ENCODE measurements at places on chromosomes 7 and 10.

DNA sequence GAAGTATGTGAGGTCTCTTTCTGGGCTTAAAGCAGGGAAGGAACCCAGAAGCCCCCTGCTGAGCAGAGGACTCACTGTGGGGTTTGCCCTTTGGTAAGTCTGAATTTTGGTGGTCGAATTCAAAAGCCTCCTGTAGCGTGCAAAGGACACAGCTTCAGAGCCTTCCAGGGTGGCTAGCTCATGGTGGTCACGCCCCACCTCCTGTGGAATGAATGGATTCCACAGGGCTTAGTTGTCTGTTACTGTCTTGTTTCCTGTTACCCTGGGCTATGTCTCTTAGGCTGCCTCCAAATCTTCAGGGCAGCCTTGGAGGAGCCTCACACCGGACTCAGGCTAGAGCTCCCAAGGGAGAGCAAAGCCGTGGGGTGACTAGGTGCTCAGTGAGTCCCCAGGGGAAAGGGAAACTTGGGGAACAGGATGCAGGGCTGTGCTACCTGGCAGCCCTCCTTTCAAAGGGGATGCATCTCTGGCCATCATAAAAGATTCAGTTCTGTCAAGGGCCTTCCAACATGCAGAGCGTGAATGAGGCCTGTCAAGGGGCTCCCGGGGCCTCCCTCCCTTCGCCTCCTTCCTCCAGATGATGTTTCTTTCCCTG is 211.7 kb downstream of the CCSER2 start:
- no peak for DNase-seq

DNA sequence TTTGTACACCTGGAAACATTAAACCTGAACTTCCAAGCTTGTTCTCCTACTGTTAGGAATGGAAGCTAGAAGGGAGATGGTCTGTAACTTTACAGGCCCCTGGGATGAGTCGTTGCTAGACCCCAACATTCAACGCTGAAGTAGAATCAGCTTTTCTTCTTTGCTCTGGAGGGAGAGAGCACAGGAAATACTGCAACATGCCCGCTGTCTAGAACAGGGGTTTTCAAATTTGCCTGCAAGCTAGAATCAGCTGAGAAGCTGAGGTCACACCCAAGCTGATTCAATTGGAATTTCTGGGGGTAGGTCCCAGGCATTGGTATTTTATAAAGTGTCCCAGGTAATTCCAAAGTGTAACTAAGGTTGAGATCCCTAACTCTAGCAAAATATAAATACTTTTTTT is 219.7 kb downstream of the PRPF18 start:
- DNase-seq: no peak

DNA sequence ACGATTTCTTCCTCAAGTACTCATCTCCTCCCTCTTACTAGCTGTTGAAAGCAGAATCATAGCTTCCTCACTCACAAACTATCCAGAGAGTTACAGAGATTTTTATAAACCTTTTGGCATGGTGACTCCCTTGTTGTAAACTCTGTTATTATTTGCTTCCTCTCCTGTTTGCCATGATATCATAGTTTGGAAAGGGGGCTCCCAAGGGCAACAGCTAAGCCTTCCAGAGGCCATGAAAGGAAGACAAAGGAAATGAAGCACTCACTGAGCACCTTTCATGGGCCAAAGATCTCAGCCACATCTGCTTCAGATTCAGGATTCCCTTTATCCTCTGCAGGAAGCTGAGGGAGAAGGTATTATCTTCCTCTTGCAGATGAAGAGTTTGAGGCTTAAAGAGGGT is 484.6 kb downstream of the PLXNA4 start:
- DNase-seq: no peak

GRCh38 chr10:7610651-7611389 is 55.9 kb downstream of the ITIH5 start:
- no peak for DNase-seq

GRCh38 chr7:116560021-116560970 is 35.5 kb downstream of the CAV1 start:
- no peak for DNase-seq

DNA sequence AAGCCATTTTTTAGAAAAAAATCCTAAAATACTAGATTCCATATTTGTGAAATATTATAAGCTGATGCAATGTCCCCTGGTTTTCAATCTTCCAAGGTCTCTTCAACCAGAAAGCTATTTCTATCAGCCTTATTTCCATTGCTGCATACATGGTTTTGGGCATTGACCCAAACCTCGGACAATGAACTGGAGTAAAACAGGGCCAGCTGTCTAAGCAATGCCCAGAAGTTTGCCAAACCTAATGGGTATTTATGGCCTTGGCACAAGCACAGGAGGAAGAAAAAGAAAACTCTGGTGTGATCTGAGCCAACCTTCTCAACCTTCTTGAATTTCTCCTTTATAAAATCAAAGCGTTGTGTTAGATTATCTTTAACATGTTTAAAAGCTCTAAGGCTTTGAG is 402.3 kb downstream of the DNAJB9 start:
- no peak for DNase-seq

DNA sequence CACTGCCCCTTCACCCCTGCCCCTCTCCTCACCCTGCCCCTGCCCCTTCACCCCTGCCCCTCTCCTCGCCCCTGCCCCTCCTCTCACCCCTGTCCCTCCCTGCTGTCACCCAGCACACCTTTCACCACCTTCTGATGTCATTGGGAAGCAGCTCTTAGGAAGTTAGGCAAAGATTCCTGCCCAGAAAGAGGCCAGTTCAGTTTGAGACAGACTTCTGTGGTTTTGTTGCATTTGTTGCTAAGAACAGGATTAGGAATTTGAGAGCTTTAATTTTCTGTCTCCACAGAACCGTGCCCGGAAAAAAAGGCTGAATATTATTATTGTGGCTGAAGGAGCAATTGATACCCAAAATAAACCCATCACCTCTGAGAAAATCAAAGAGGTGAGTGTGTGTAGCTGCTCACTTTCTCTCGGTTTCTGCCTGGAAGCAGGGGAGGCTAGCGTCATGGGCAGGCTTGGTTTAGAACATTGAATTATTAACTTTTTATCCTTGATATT is 39.6 kb downstream of the PFKP start:
- DNase-seq: no peak

GRCh38 chr10:93255546-93255945 is 181.9 kb downstream of the CYP26A1 start:
- DNase-seq: no peak

DNA sequence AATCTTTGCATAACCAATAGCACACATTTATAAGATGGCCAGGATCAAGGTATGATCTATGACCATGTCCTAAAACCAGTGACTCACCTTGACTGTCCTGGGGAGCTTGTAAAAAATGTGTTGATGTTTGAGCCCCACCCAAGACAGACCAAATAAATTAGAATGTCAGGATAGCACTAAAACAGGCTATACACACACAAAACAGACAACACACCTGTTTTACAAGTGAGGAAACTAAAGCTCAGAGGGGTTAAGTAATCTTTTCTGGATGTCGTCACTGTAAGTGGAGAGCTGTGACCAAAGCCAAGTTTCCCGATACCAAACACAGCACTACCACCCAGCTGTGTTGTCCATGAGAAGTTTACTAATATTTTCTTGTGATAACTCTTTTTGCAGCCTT is 84.5 kb downstream of the AVL9 start:
- DNase-seq: no peak

DNA sequence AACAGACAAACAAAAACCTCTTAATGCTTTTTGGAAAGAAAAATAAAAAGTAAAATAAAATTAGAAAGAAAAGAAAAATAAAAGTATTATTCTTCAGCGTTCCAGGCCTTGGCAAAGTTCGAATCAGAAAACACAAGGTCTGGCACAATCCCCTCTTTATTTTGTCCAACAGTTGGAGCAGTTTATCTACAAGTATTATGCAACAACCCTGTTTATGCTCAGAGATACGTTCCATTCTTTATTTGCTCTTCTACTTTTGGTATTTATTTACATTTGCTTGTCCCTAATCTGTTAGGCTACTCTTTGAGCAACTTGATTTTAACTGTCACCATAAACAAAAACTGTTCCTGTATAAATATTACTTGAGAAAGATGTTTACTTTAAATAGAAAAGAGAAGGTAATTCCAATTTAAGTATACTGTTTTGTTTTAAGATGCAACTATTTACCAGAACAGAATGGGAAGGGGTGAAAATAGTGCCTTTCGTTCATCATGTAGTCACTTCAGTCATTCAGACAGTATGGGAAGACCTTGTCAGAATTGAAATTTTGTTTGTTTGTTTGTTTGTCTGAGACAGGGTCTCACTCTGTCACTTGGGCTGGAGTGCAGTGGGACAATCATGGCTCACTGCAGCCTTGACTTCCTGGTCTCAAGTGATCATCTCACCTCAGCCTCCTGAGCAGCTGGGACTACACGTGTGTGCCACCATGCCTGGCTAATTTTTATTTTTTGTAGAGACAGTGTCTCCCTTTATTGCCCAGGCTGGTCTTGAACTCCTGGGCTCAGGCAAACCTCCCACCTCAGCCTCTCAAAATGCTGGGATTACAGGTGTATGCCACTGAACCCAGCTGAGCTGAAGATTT is 5.7 kb downstream of the PDK4 start:
- DNase-seq: peak; percentile 51

DNA sequence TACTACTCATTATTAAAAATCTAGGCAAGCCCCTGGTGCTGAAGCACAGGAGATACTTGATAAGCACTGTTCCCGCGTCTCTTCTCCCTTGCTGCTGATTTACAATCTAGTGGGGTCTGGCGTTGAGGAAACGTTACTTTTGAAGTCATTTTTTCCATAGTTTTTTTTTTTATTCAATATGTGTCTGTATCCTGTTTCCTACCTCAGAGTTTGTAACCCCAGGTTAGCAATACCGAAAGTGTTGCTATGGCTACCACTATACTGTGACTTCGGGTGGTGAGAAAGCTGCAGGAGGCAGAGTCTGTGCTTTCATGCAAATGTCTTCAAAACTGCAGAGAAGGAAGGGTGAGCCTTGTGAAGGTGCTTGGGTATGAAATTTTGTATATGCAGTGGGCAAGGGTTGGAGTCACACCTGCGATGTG is 458.8 kb upstream of the GHITM start:
- DNase-seq: no peak

GRCh38 chr7:41731493-41732435 is 28.9 kb upstream of the INHBA start:
- no peak for DNase-seq

- no peak for DNase-seq
These were observed 10.8 kb downstream of the LMOD2 start for GRCh38 chr7:123666492-123666891.

DNA sequence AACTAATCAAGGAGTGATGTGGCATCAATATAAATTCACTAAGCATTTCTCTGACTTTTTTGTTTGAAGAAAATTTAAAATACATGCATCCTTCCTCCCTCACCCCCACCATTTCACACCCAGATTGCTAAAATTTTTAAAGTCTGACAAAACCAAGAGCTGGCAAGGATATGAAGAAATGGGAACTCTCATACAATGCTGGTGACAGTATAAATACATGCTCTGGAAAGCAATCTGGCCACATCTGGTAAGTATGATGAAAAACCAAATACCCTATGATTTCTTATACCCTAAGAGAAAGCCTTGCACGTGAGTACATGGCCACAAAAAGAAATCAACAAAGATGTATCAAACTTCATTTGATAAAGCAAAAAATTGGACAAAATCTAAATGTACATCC is 31.2 kb downstream of the P4HA1 start:
- DNase-seq: no peak

GRCh38 chr10:104630731-104631130 is 10.4 kb upstream of the SORCS3 start:
- DNase-seq: no peak

DNA sequence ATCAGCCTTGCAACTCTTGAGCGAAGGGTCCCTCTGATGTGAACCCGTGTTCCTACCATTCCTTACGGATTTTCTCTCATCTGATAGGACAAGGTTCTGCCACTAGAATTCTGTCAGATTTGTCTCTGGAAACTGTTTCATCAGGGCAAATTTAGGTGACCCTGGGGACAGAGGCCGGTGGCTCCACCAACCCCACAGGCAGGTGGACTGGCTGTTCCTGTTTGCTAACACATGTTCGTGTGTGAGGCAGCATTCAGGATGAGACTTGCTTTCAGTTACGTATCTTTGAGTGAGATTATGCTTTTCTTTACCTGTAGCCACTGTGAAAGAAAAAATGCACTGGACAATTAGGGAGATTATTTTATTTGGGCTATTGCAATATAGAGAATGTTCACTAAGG is 449.9 kb downstream of the INHBA start:
- no peak for DNase-seq

DNA sequence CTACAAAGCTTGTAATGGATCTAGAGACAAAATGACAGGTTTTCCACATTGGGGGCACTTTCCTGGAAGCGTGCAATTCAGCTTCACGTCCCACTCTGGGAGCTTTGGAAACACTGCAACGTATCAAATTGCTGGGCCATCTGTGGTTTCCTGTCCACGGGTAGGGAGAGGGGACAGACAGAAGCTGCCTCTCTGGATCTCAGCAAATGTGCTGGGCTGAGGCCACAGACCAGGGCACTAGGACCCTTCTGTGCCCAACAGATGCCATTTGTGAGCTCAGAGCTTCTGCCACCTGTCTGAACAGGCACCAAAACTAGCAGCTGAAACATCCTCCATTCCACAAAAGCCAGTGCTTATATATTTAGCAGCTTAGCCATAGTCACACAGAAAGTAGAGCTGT is 40.9 kb upstream of the FRMD4A start:
- no peak for DNase-seq

DNA sequence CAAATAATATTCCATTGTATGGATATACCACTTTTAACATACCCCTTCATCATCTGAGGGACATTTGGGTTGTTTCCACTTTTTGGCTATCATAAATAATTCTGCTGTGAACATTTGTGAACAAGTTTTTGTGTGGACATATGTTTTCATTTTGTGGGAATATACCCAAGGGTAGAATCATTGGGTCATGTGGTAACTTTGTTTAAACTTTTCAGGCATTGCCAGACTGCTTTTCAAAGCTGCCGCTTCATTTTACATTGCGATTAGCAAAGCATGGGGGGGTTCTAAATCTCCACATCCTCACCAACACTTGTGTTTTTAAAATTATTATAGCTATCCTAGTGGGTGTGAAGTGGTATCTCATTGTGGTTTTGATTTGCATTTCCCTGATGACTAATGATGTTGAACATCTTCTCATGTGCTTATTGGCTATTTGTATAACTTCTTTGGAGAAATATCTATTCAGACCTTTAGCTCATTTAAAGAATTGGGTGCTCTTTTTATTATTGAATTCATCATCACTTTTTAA is 8.4 kb upstream of the HHEX start:
- no peak for DNase-seq

DNA sequence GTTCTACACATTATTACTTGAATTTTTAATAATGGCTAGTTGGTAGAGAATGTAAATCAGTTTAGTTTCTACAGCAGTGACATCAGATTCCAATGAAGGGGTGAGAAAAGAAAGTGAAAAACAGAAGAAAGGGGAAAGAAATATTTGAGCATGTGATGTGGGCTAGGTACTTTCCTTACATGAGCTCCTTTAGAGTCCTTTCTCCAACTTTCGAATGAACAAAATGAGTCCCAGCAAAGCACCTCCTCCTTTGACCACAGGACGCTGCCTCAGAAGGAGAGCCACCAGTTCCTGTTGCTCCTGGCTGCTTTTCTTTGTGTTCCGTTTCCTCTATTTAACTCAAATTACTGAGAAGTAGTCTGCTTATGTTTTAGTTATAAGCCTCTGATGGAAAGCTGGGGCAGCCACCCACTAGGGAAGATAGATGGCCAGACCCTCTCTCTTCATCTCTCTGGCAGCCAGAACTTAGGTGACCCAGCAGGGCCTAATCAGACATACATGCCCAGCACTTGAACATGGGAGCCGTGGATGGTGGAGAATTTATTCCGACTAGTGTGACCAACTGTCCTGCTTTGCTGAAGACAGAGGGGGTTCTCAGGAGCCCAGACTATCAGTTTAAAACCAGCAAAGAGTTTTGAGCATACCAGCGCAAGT is 82.4 kb upstream of the NME8 start:
- peak; percentile 49 for DNase-seq

GRCh38 chr10:119673271-119673670 is 22.1 kb downstream of the BAG3 start:
- no peak for DNase-seq
